ENCODE measurements at places on chromosomes 1 and 21. TPM values are rescaled to one million over a fixed set of nuclear protein-coding genes. Genes with fewer than 3 reads are reported as not detected.

The PLA2G5 gene
- total RNA-seq = 2.1 TPM

The TMIGD3 gene
- 4.4 TPM for total RNA-seq

The MYOG gene
- not detected for total RNA-seq

The TAL1 gene
- total RNA-seq = 2.4 TPM

The PGLYRP4 gene
- total RNA-seq = not detected

The B3GALT2 gene
- 0.25 TPM for total RNA-seq

All from omental fat pad (tissue), 4 donors.